Right renal pelvis (tissue), 4 donors: ENCODE measurements at places on chromosomes 3 and 15. TPM values are rescaled to one million over a fixed set of nuclear protein-coding genes. Genes with fewer than 3 reads are reported as not detected.

GTPBP8 gene
- polyA plus RNA-seq, result 20.2 TPM

DPP8 gene
- polyA plus RNA-seq, result 24.3 TPM

- no peak for DNase-seq
Measured at GRCh38 chr15:34730701-34731100, 24.1 kb downstream of the GJD2 start.

FGF7 gene
- polyA plus RNA-seq, result 13.4 TPM

CCR3 gene
- not detected for polyA plus RNA-seq

- DNase-seq, result no peak
Measured at GRCh38 chr3:43583481-43583880, 38.3 kb downstream of the ANO10 start.

RARRES1 gene
- 13.6 TPM for polyA plus RNA-seq

MPI gene
- polyA plus RNA-seq, result 60.8 TPM

DNA sequence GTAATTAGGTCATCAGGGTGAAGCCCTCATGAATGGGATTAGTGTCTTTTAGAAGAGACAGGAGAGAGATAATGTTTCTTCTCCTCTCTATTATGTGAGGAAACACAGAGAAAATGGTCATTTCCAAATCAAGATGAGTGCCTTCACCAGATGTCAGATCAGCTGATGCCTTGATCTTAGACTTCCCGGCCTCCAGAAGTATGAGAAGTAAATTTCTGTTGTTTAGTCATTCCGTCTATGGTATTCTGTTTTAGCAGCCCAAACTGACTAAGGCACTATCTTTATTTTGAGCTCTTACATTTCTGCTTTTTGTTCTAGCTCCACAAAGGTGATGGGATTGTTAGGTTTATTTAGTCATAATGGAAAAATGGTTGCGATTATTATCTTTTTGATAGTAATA lies 273.2 kb upstream of the GADL1 start:
- no peak for DNase-seq

- no peak for DNase-seq
Measured at GRCh38 chr15:72818632-72819031, 35.1 kb upstream of the ADPGK start.

MORC1 gene
- polyA plus RNA-seq, result 0.79 TPM

MEIS2 gene
- 130 TPM for polyA plus RNA-seq

GRCh38 chr15:89141885-89142284 lies 53.6 kb downstream of the ABHD2 start:
- no peak for DNase-seq

RYR3 gene
- polyA plus RNA-seq, result 4.8 TPM

CPA3 gene
- 0.32 TPM for polyA plus RNA-seq

GRCh38 chr3:42702982-42703694 lies 540 bp upstream of the HHATL start:
- no peak for DNase-seq

DNA sequence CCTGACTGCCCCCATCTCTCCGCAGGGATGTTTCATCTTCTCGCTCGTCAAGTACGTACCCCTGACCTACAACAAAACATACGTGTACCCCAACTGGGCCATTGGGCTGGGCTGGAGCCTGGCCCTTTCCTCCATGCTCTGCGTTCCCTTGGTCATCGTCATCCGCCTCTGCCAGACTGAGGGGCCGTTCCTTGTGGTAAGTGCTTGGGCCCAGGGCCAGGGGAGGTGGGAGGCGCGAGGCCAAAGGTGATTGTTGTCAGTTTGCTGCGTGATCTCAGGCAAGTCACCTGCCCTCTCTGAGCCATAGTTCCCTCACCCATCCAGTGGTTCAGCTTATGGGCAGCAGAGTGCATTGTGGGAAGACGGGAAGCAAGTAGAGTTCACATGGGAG lies 58.5 kb downstream of the GRIP2 start:
- DNase-seq, result no peak

DNA sequence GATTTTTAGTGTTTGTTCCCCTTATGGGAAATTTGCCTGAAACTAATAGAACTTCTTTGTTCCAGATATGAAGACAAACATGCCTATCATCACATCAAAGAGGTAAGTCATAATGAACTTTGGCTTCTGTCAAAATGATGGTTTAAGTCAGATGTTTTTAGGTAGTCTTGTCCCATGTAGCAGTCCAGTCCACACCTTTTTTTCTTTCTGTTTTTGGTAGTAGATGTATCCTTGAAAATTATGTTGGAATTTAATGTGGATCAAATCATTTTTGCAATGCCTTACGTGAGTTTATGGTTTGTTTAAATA lies 12.1 kb downstream of the TSEN2 start:
- no peak for DNase-seq

SNTN gene
- not detected for polyA plus RNA-seq

PCLAF gene
- polyA plus RNA-seq, result 56.7 TPM

- DNase-seq, result no peak
Measured at GRCh38 chr3:72560846-72561675, 287.2 kb downstream of the SHQ1 start.

SPTSSB gene
- 10.1 TPM for polyA plus RNA-seq

DGKG gene
- polyA plus RNA-seq, result 0.51 TPM

GRCh38 chr3:131701153-131701770 lies 198.5 kb upstream of the MRPL3 start:
- no peak for DNase-seq

DNA sequence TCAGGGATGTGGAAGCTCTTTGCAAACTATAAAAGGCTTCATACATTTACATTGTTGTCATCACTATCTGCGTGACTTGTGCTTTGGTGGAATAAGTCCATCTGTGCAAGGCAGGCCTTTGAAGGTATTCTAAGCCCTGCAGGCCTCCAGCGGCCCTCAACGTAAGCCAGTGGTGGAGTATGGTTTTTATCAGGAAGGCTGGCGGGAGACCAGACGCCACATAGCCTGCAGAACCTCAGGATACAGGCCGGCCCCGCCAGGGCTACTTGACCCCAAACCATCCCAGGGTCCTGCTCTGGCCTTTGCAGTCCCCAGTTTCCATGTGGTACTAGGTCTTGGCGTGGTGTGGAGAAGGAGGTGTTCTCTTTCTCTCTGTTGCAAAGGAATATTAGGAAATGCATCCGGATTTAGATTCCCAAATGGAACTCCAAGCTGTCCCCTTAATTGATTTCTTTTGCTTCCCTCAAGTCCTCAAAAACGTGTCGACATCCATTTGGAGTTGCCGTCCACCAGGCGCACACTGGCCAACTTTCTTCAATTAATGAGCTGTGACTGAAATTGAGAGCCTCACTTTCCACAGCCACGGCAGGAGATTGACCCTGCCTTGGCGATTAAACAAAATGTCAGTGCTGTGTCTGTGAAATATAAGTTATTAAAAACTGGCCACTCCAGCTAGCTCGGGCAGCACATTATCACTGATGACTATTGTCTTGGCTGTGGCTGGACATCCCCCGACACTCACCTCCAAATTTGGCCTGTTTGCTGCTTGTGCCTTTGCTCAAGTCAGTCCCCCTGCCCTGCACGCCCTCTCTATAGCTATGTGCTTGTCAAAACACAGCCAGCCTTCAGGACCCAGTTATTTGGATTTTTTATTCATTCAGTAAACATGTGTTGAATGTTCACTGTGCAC lies 239.8 kb upstream of the TLE3 start:
- no peak for DNase-seq

SMCO1 gene
- polyA plus RNA-seq, result not detected

IL17RD gene
- 53.0 TPM for polyA plus RNA-seq

GRCh38 chr3:74315291-74315690 lies 299.2 kb downstream of the CNTN3 start:
- no peak for DNase-seq
